ENCODE measurements at places on chromosomes 7 and 10. TPM values are rescaled to one million over a fixed set of nuclear protein-coding genes. Genes with fewer than 3 reads are reported as not detected.
A peak's percentile ranks its signal among the peaks of the same experiment; 100 is the strongest.

The GPR37 gene
- total RNA-seq: 4.3 TPM

The PPP1R3C gene
- total RNA-seq: 71.7 TPM

DNA sequence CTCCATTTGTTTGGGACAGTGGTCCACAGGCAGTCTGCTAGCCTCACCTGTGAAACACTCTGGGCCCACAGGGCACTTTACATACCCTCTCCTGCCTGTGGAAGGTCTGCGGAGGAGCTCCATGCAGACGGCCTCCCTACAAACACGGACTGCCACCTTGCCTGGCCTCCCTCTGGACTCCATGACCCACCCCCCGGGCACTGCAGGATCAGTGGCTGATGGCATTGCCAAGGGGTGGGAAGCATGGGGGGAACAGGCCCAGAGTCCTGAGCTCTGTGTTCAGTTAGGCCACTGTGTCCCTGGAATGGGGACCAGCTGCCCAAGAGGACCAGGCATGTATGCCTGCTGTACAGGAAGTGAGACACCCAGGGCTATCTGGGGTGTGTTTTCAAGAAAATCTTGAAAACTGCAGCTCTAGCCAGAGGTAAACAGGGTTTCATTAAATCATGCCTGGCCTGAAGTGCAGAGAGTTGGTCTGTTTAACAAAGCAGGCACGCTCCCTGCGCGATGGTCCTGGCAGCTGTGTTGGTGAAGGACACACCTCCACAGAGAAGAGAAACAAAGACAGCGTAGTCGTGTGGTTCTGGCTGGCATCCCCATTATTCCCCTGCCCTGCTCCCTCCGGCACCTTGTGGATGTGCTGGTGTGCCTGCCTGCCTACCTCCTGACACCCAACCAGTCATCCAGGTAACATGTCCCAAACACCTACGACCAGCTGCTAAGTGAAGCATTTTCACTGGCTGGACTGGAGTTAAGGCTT is 470.8 kb upstream of the ZMIZ1 start:
- no peak for DNase-seq

GRCh38 chr10:110679486-110680272 is 35.5 kb downstream of the RBM20 start:
- DNase-seq: no peak

The CPXM2 gene
- 4.9 TPM for total RNA-seq

DNA sequence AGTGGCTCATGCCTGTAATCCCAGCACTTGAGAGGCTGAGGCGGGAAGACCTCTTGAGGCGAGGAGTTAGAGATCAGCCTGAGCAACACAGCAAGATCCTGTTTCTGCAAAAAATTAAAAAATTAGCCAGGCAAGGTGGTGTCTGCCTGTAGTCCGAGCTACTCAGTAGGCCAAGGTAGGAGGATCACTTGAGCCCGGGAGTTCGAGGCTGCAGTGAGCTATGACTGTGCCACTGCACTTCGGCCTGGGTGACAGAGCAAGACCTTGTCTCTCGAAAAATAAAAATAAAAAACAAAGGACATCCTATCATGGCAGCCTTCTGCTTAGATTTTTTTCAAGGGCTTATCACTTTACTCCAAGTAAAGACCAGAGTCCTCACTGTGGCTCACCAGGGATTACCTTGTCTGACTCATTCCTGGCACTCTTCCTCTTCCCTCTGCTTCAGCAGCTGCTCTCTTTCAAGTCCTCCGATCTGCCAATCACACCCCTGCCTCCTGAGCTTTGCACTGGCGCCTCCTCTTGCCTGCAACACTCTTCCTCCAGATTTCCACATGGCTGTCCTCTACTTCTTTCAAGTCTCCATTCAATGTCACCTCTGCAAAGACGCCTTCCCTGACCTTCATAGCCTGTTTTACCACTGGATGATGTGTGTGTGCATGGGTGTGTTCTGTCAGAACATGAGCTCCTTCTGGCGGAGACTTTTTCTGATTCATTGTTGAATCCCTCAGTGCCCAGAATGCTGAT is 7.7 kb downstream of the PRTFDC1 start:
- no peak for DNase-seq

The HACD1 gene
- total RNA-seq: 13.0 TPM

DNA sequence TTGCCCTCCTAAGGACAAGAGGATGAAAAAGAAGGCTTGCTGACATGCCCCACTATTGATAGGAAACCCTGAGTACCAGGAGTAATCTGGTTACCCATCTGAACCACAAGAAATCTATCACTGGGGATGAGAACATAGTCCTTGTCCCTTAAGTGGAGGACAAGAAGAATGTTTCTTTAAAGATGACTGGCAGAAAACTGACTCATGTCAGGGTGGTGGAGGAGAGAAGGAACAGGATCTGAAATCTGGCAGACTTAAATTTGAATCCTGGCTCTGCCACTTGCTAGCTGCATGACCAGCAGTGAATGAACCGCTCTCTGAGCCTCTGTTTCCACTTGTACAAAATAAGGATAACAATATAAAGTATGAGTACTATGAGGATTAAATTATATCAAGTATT is 38.9 kb upstream of the XPNPEP1 start:
- no peak for DNase-seq

GRCh38 chr7:18566205-18566604 is 70.7 kb downstream of the HDAC9 start:
- no peak for DNase-seq

DNA sequence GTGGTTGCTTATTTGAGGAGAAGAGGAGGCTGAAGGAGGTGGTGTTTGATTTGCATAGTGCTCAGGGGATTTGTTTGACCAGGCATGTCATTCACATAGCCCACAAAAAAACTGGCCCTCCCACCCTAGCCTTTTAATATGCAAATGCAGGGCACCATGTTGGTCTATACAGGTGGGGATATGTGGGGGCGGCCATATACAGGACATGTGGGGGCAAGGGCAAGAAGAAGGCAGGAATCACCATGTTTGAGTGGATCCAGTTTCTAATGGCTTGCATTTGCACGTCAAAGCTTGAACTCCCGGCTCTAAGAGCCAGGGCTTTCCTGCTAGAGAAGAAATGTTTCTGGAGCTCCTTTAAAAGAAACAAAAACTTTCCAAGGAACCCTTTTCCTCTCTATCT is 541.0 kb downstream of the ZWINT start:
- no peak for DNase-seq

DNA sequence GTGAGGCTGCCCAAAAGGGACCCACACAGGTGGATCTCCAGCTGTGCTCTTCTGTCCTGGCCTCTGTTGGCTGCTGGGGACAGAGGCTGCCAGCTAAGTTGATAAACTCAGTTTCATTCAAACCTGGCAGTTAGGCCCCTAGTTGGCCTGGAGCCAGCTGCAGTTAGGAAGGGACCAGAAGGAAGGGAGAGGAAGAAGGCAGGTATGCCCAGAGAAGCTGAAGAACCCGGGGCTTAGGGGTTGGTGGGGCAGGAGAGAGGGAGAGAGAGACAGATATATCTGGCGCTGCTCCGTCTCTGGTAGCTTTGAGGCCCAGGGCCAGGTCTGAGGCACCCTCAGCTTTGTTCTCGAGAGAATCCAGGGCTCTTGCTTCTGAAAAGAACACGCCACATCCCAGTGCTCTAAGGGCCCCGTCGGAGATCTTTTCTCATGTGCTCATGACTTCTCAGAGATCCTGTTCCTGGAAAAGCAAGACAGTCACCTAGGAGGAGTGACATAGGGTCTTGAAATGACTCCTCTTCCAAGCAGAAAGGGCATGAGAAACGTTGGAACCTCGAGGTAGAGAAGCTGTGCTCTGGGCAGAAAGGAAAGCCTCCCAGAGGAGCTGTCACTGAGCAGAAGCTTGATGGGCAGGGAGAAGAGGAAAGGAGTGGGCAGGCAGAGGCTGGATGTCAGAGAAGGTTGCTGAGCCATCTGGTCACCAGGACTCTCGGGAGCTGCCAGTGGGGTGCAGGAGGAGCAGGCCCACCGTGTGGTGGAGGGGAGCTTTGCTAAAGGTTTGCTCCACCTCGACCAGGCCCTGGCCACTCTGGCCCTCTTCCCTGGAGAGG is 153.6 kb downstream of the ARHGAP21 start:
- no peak for DNase-seq

The CASP7 gene
- total RNA-seq: 21.8 TPM

DNA sequence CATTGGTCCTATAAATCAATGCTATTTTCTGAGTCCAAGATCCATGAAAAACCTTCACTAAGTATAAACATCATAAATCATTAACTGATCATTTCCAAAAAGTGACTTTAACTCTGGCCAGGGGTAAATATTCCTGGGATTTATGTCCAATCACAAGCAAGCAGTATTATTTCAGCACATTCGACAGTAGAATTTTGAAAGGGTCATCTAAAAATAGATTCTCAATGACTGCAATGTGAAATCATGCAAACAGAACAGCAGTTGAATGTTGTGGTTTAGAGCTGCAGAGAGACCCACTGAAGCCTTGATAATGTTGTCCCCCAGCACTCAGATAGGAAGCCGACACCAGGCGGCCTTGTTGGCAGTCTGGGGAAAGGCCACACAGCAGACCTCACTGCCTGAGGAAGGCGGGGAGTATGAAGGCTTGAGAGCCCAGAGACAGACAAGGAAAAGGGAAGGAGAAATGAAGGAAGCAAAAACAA is 38.1 kb downstream of the FAM107B start:
- peak; percentile 80 for DNase-seq

- DNase-seq: no peak
These were observed 137.0 kb upstream of the ADAM12 start for GRCh38 chr10:126525326-126525725.

The NEUROD6 gene
- 0.30 TPM for total RNA-seq

DNA sequence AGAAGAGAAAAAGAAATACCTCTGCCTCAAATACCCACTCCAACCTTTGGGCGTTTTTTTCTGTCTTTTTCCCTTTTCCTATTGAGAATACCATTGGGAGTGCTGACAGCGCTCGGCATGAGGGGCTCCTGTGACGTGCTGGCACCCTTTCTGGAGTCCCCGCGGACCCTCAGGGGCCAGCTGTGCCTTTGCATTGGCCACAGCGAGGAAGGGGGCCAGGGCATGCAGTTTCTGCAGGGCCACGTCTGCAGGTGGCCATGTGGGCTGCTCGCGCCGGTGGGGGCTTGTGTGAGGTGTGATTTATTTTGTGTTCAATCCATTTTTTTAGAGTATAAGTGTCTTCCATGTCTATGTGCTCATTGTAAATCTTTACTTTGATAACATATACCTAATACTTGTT is 57.4 kb downstream of the INPP5A start:
- no peak for DNase-seq

The WASHC2A gene
- total RNA-seq: 28.2 TPM

The CLRN3 gene
- 0.39 TPM for total RNA-seq

DNA sequence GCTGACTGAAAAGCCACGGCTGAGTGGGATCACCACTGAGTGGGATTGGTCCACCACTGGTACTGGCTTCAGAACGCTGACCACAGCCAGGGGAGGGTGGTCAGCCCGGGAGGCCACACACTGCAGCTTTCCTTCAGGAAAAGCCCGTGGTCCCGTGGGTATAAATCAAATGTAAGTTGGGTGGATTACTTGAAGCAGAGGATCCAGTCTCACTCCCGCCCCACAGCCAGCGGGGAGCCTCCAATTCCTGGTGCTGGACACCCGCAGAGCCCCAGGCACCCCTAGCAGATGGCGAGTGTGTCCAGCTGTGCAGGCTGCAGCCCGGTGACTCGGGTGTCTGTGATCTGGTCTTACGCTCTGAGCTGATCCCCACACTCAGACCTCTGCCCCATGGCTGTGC is 231.1 kb upstream of the ZNF32 start:
- DNase-seq: no peak

The AKR1D1 gene
- total RNA-seq: not detected

The HTRA1 gene
- 185 TPM for total RNA-seq

DNA sequence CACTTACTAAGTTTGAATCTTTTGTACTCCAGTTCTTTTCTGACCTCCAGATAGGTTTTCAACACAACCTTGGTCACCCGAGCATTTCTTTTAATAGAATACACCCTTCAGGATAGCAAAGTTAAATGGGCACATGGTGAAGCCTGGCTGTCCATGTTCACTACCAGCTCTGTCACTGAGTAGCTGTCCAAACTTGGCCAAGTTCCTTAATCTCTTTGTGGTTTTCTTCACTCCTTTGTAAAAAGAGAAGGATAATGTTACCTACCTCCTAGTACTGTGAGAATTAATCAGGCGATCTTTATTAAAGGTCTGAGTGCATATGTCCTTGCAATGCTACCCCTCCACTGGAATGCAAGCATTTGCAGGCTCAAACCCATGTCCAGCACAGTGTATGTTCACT is 128.1 kb upstream of the PTPRZ1 start:
- DNase-seq: no peak

DNA sequence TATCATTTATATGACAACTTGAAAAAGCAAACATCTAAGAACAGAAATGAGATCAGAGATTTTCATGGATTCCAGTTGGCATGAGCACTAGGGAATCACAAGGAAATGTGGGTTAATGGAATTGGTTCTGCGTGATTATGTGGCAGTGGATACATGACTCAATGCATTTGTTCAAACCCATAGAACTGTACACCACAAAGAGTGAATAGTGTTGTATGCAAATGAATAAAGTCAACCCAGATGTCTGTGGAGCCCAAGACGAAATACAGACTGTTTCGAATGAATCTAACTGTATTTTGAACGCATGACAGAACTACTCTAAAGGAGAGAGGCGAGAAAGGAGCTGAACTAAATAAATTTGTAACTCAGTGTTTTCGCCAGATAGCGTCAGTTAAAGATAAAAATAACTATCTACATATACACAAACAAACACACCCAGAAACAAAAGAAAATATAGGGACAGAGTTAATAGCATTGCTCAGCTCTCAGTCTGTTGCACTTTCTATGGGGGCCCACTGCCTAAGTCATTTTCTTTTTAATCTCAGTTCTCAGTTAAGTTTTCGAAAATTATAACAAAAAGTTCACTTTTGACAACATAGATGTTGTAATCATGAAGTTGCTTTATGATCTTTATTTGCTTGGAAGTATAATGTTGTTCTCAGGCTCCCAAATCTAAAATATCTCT is 636.7 kb upstream of the SEMA3D start:
- peak; percentile 74 for DNase-seq

DNA sequence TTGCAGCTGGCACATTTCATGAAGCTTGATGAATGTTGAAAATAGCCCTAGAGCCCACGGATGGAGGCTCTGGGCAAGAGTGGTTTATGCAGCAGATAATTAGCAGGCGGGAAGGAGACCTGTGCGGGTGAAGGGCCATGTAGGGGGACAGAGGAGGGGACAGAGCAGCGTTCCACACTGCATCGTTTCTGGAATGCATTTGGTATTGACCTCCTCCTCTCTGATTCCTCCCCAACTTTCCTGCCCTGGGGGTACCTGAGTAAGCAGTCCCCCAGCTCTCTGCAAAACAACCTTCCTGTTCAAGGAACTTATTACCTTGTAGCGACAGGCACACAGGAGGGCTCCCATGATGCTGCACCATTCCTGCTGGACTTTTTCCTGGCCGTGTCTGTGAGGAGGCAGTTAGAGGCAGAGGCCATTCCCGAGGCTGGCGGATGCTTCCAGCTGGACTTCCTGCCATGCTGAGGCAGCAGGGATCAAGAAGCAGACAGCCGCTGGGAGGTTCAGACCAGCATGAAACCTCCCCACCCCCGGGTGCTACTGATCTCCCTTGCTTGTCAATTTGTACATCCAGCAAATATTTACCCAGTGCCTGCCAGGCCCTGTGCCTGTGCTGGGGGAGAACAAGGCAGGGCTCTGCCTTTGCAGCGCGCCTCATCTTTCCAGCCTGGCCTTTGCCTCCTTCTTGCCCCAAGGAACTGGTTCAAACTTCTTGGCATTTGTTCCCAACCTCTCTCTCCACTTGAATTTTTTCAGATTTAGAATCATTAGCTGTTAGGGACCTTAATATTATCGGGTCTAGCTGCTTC is 28.7 kb downstream of the SLC29A3 start:
- DNase-seq: no peak

The METTL27 gene
- total RNA-seq: 3.2 TPM
